ENCODE measurements at places on chromosomes 16 and 17.

DNA sequence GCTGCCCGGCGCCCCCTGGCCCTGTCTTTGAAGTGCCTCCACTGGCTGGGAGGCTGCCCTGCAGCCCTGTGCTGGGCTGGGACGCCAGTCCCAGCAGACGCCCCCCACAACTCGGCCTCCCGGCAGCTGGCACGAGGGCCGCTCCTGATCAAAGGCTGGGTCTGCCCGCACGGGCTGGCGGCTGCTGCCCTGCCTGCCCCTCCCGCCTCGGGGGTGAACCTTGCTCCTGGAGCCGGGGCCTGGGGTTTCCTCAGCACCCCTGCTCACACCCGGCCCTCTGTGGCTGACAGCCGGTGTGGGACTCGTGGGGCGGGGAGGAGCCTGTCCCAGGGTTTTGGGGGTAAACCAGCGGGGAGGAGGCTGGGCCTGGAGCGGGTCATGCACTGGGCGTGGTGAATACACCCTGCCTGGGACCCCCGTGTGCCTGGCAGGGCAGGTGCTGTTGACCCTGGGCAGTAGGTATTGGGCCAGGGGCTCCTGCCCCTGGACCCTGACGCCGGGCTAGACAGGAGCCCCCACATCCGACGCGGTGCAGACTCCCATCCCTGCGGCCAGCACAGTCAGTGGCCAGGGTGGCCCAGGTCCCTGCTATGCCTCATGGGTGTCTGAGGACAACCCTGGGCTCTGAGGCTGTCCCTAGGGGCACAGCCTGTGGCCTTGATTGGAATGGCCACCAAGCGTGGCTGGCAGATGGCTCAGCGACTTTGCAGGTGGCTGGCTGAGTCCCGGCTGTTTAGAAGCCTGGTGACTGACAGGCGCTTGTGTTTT is 21.7 kb downstream of the CENPX start:
- no peak for DNase-seq

DNA sequence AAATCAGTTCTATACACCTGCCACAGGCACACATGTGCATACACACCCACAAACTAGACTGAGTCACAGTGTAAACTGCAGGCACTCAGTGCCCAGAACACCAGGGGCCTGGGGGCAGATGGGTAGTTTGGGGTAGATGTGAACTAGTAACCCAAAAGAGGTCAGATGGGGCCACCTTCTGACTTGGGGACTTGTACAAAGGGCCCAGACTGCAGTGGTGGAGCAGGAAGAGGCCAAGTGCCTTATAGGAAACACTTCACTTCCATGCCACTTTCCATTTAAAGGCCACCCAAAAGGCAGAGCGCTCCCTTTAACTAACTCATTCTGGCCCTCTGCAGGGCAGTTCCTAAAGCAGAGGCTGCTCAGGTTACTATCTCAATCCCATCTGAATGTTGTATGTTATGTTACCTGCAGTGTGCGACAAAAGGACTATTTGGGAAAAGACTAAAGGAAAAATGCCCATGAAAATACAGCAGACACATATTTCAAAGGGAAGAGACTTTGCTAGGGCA is 27.8 kb upstream of the ERN1 start:
- no peak for DNase-seq

DNA sequence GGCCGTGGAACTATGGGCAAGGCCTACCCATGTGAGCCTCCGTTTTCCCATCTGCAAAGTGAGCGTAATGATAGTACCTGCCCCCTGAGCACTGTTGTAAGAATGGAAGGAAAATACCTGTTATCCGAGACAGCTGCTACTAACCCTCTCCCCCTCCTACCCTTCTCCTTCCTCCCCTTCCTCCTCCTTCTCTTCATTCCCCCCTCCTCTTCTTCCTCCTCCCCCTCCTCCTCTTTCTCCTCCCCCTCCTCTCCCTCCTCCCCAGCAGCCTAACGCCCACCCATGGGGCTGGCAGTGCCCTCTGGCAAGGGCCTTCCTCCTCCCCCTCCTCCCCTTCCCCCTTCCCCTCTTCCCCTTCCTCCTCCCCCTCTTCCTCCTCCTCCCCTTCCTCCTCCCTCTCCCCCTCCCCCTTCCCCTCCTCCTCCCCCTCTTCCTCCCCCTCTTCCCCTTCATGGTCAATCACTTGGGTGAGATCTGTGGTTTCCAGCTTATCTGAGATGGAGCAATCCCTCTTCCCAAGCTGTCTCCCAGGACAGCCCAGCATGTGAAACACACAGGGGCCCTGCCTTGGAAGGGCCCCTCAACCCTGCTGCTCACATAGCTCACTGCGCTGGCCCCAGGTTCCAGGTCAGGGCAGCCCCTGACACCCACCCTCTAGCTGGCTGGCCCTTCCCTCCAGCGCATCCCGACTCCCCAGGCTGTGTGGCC is 6.4 kb downstream of the ZFPM1 start:
- DNase-seq: no peak

DNA sequence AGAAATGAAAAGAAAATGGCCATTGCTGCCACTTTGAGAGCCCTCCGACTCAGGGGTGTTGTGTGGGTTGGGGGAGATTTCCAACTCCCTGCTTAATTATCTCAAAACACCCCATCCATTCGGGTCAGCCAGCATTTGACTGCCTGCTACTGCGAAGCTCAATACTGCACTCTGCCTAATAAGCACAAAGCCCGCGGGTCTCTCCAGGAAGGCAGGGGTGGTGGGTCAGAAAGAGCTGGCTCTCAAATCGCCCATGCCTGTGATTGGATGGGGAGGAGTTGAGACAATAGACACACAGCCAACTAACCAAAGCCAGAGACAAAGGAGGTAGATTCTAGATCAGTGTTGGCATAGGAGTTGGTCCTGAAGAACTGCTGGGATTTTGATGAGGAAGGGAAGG is 2.3 kb upstream of the XAF1 start:
- DNase-seq: no peak

All from heart right ventricle (tissue), 16 donors.